ENCODE measurements at places on chromosomes 2 and 18.

- DNase-seq: no peak
Measured at GRCh38 chr2:150640039-150640438, 152.6 kb upstream of the RND3 start.

DNA sequence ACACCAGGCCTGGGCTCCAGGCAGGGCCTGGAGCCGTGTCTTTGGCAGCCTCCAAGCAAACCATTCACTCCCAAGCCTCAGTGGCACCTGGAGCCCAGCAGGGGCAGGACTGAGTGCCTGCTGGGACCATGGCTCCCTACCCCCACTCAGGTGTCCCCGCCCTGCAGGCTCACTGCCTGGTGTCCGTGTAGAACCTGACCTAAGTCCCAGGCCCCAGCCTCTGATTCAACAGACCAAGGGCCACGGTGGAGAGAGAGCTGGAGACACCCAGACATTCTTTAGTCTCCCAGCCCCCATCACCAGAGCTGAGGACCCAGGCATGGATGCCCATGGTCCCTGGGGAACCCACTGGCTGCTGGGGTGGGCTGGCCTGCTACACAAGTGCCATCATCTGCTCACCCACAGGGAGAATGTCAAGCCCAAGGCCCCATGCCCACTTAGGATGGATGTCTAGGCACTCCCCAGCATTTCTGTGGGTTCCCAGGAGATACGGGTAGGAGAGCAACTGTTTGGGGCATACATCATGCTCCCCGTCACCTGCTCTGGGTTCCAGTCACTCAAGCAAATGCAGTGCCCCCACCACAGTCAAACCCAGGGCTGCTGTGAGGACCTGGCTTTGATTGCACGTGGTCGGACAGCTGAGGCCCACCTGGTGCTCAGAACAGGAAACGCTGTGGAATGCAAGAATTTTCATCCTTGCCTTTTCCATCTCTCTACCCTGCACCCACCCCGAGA lies 42.9 kb upstream of the ATG16L1 start:
- DNase-seq: no peak

DNA sequence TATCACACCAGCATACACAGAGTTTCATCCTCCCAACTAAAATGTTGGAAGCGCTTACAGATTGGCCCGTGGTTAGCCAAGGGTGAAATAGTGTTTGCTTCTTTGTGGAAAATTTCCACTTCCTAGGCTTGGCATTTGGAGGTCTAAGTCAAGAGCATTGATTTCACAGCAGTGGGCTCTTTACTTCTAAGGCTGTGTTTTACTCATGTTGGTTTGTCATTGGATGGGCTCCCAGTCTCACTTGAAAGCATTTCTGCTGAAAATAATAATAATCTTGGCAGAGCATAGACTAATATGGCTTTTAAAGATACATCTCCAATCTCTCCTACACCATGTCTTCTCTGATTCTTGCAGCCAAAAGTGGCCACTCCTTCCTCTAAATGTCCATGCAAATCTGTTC lies 82.9 kb downstream of the DYNAP start:
- no peak for DNase-seq

DNA sequence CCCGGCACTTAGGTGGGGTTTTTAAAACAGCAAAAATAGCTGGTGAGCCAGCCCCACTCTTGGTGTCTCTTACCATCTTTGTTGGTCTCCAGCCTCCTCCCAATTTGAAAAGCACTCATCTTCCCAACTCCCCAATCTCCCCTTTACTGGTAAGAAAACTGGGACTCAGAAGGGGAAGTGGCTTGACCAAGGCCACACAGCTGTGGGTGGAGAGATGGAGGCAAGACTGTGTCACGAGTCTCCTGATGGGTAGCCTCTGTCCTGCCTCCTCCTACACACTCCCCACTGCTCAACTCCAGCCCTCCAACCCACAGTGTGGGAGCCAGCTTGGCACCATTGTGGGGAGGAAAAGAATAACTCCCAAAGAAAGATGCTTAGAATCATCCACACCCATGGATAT lies 140.4 kb downstream of the SMAD2 start:
- no peak for DNase-seq

DNA sequence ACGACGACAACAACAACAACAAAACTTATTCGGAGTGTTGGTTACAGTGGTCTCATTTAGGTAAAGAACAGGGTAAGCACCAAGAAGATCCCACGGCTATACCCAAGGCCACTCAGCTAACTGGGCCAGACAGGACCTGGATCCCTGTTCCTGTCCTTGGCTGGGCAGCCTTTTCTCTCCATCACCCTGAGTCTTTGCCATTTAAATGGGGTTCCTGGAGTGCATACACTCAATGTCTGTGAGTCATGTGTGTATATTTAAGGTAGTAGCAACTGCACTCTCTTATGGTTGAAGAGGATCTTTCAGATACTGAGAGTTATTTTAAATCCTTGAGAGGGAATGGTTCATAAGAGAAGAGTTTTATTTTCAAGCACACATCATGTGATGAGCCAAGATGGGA lies 35.3 kb downstream of the ADCYAP1 start:
- DNase-seq: no peak

GRCh38 chr2:121825003-121825950 lies 69.8 kb downstream of the TSN start:
- no peak for DNase-seq
